ENCODE measurements at places on chromosomes 5 and 9.

GRCh38 chr9:129414377-129414992 is 206.4 kb downstream of the C9orf50 start:
- DNase-seq, result peak; percentile 37

GRCh38 chr5:6812800-6813731 is 99.8 kb downstream of the TENT4A start:
- DNase-seq, result peak; percentile 46

DNA sequence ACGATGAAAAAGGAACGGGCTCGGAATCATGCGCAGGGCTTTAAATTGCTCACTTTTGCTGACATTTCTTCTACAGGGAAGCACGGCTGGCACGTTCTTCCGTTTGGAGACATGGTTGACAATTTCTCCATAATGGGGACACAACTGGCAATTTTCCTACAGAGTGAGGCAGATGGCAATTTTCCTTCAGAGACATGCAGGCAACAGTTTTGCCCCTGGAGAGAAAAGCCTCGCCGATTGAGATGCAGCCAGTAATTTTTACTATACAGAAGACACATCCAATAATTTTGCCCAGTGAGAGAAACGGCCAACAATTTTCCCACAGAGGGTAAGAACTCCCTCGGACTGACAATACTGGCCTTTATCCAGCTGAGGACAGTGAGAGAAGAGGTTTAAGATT is 90.9 kb upstream of the GPR151 start:
- DNase-seq, result no peak

DNA sequence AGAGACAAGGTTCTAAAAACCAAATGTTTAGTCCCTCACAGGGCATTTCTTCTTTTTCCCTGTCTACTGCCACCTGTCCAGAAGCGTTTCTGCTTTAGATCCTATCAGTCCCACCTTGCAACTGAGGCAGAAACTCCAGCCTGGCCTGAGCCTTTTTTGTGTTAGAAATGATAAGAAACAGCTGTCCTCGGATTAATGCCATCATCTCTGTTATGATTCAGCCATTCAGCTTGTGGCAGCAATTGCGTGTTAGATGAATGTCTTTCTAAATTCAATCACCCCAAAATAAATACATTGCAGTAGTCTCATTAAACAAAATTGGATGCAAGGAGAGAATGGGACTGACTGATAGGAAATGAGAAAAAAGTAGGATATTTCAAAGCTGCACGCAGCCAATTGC is 28.3 kb upstream of the FRMPD1 start:
- DNase-seq, result no peak

GRCh38 chr5:139667001-139667729 is 19.0 kb downstream of the CXXC5 start:
- DNase-seq, result peak; percentile 52

- peak; percentile 57 for DNase-seq
Observed at GRCh38 chr9:96453625-96454024, 3.7 kb downstream of the HABP4 start.

DNA sequence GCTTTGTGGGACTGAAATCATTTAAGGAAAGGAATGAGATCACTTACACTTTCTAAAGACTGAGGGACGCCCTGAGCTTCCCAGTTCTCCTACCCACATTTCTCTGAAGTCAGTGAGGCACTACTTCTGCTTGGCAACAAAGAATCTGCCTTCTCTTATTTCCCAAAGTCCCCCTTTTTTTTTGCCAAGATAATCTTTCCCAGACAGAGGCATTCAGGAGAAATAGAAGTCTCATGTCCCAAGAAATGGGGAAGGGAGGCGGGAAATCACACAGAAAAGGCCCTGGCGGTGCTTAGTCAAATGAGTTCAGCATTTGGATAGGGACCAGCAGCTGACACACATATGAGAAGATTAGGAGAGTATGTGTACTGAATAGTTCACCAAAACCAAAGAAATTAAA is 159.7 kb downstream of the MUSK start:
- no peak for DNase-seq

DNA sequence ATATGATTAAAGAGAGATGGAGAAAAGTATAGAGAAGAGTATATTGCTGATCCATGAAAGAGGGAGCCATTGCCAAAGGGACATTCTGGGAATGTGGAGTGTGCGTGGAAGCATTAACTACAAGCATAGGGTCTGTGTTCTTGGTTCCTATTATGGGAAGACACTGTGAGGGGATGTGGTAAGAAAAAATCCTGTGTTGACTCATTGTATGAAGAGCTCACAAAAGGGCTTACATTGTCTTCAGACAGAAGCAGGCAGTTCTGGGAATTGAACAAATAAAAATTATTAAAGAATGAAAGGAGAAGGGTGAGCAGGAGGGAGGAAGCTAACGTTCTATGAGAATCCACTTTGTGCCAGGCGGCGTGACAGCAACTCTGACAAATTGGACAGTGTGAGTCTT is 250.4 kb upstream of the CHD1 start:
- DNase-seq, result no peak

- no peak for DNase-seq
Observed at GRCh38 chr9:109355564-109356297, 34.9 kb upstream of the EPB41L4B start.

GRCh38 chr9:14271093-14271673 is 42.8 kb downstream of the NFIB start:
- DNase-seq, result peak; percentile 48

- DNase-seq, result no peak
Observed at GRCh38 chr5:2176581-2176980, 293.9 kb upstream of the IRX4 start.

DNA sequence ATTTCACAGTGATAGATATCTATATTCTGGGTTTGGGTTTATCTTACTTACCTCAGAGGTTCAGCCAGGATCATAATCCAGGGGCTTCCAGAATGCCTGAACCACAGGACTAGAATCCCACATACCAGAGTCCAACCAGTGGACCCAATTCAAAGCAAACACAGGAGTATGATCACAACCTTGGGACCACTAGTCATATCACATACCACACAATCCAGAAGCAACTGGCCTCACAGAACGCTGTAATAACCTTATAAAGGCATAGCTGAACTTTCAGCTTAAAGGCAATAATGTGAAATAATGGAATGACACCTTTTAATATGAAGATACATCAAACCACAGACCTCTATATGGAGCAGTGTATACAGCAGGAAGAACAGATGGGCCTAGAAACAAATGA is 25.3 kb downstream of the RAPGEF6 start:
- DNase-seq, result peak; percentile 38
